ENCODE measurements at places on chromosomes 1 and 21. TPM values are rescaled to one million over a fixed set of nuclear protein-coding genes. Genes with fewer than 3 reads are reported as not detected.

Gene SLC1A7
- total RNA-seq: not detected

Gene SLFNL1
- total RNA-seq: not detected

Gene FALEC
- total RNA-seq: not detected

Gene ILDR2
- 2.3 TPM for total RNA-seq

Gene ACKR1
- total RNA-seq: not detected

Gene OR2T4
- total RNA-seq: not detected

Gene GJA5
- 2.7 TPM for total RNA-seq

Gene NPPA
- total RNA-seq: not detected
